Neural progenitor cell (in vitro differentiated cells): ENCODE measurements at places on chromosomes 4 and X. TPM values are rescaled to one million over a fixed set of nuclear protein-coding genes. Genes with fewer than 3 reads are reported as not detected.

DNA sequence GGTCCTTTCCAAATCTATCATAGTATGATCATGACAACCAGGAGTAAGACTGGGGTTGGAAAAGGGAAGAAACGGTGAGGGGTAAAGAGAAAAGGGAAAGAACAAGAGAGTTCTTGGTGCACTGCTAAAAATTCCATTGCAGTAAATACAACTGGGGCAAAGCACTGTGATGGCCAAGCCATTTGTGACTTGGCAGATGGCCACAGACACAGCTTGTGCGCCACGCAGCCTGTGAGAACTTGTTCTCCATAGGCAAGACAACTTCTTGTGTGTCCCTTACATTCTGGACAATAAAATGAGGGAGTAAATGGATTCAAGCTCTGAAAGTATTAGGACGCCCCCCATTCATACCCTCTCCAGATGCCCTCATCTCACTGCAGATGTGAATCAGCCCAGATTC lies 10.9 kb downstream of the MFAP3L start:
- DNase-seq, result no peak

- DNase-seq, result no peak
Observed at GRCh38 chrX:136272325-136272724, 21.1 kb upstream of the MAP7D3 start.

DNA sequence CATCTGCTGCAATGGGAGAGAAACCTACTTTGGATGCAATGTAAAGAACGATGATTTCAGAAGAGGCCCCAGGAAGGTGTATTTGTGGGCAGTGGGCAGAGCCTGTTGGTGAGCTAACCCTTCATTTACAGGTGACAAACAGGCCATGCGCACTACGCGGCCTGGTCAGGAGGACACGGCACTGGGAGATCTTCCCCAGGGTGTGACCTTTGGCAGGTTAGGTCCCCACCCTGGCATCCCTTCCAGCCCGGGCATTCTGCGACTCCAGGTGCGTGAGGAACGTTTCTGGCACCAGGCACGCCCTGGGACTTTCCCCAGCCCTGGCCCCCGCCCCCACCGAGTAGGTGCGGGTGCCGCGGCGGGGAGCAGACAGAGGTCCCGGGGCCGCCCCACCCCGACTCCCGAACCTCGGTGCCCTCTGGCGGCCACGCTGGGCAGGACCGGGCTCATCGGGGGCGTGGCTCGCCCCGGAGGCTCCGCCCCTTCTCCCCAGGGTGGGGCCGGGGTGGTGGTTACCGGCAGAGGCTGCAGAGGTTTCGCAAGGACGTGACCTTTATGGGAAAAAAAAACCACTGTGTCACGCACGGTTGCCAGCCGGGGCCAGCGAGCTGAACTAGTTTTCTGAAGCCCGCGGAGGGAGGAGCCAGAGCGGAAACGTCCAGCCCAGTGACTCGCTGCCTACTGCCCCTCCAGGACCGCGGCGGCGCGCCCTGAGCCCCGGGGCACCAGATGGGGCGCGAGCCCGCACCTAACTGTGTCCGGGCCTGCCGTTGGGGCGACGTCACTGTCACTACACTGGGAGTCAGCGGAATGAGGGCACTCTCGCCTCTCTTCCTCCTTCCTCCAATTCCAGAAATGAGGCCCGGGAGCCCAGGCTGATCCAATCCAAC lies 5.0 kb upstream of the NYX start:
- peak; percentile 66 for DNase-seq

DNA sequence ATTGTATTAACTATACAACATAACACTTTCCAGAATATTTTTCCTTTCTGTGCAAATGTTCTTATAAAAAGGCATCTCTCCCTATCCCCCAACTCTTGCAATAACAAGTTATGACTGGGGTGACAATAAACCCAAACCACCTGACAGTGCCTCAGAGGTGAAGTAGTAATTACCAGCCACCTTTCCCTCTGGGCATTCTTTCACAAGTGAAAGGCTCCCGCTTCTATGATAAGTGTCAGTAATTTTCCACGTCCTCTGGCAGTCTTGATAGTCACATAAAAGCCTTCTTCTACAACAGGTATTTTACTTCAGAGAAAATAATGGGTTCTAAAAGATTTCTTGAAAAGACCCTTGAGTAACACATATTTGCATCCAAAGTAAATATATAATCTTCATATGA lies 82.7 kb downstream of the MANBA start:
- no peak for DNase-seq

- DNase-seq, result no peak
Observed at GRCh38 chrX:6386837-6387236, 148.1 kb downstream of the VCX3A start.

GRCh38 chr4:54898056-54898562 lies 227.3 kb downstream of the KDR start:
- no peak for DNase-seq

GRCh38 chrX:22081475-22082092 lies 49.5 kb downstream of the PHEX start:
- DNase-seq, result peak; percentile 67

- DNase-seq, result no peak
Observed at GRCh38 chr4:122968227-122968812, 45.9 kb upstream of the NUDT6 start.

- DNase-seq, result peak; percentile 56
Observed at GRCh38 chr4:3324093-3324815, 31.4 kb downstream of the RGS12 start.

DNA sequence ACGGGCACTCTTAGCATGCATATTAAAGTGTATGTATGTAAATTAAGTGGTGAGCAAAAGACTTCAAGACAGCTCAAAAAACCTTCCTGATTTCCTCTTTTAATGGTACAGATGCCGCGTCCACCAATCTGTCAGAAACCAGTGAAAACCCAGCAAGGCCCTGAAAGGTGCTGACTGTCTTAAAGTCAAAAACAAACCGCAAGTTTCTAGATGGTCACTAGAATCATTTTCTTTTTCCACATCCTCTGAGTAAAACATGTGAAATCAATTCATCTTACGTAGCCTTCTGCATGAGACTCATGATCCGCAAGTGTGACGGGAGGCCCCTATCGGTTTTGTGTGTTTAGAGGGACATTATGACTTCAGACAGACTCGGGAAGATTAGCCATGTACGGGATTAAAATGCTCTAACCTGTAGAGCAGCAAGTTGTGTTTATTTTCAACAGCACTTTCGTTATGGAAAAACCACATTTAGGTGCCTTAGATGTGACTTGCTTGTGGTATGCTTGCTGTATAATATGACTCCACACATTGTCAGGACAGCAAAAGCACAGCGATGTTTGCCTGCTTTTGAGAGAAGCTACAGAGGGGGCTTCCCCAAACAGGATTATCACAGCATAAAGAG lies 88.2 kb upstream of the STS start:
- DNase-seq, result no peak

DNA sequence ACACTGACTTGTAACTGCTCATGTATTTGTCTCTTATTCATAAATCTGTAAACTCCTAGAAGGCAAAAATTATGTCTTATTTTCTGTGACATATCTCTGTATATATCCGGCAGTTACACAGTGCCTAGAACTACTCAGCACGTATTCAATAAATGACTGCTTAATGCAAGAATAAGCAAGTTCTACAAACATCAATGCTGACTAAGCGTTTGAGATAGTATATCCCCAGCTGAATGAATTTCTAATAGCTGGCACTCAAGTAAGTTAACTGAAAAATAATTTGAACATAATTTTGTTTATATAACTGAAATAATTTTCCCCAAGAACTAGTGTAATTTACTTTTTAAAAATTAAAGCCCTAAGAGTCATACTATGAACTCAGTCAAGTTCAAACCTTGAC lies 113.7 kb downstream of the ARAP2 start:
- DNase-seq, result no peak

DNA sequence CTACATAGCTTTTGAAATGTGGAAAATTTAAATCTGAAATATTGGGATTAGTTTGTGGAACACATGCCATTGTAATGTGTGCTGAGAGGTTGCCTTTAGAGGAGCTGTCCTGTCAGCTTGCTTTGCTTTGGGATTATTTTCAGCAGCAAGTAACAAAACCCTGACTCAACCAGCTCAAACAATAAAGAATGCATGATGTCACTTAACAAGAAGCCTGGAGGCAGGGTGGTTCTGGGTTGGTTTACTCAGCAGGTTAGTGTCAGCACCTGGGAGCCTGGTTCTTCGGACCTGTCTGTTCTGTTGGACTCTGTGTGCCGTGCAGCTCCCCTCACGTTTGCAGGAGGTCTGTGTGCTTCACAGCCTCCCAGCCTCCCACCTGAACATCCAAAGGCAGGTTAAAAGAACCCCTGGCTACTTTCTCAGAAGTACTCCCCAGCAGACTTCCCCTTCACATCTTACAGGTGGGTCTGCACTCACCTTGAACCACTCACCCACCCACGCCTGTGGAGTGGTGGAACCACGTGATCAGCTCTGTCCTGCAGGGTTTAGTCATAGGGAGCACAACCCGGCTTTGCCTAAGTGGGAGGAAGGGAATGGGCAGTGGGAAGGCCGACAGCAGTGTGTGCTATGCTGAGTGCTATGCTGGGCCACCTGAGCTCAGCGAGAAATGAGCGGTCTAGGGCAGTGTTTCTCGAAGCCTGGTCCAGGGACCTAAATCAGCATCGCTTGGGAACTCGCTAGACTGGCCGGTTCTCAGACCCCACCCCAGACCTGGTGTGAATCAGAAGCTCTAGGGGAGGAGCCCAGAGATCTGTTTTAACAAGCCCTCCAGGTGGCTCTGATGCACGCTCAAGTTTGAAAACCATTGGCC lies 20.4 kb downstream of the TMEM131L start:
- DNase-seq, result peak; percentile 36

DNA sequence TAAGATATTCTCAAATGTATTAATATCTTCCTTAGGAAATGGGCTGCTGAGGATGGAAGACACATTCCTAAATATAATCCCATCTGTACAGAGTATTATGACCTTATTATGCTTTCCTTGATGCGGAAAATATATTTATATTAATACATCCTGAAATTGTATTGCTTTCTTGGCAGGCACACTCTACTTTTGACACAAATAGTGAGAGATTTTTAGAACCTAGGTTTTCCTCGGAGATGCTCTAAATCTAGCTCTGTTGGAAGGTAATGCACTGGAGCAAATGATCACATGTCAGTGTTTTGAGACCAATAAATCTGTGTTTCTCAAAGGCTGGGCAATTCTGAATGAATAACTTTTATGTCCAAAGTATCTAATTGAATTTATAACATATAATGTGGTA lies 94.3 kb upstream of the MAGEC2 start:
- no peak for DNase-seq

- DNase-seq, result peak; percentile 52
Observed at GRCh38 chr4:102218656-102219055, 126.6 kb downstream of the SLC39A8 start.

The CDKL2 gene
- total RNA-seq, result 1.2 and 2.9 TPM in 2 replicates

GRCh38 chrX:71131510-71131909 lies 13.1 kb downstream of the MED12 start:
- DNase-seq, result no peak

GRCh38 chr4:113560579-113560978 lies 201.0 kb downstream of the CAMK2D start:
- DNase-seq, result no peak

- DNase-seq, result no peak
Observed at GRCh38 chr4:36267486-36268268, 13.7 kb upstream of the DTHD1 start.

DNA sequence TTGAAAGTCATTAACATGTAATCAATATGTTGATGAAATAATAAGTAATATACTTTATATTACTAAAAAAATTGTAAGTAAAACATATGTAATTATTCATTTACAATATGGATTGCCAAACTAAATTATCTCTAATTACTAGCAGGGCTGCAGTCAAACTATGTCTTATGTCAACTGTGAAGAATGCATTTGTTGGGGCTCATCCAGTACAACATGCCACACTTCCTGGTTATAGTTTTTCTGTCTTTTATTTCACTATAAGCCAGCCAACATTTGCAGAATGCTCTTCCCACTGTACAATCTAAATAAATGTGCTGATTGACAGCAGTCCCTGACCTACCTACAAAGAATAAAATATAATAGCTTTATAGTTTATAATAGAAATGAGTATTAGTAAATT lies 975.4 kb upstream of the NDST4 start:
- no peak for DNase-seq

The SMR3B gene
- not detected in 2 replicates for total RNA-seq

The CDS1 gene
- 2.8 and 3.5 TPM in 2 replicates for total RNA-seq

GRCh38 chr4:85591406-85592098 lies 116.6 kb downstream of the ARHGAP24 start:
- no peak for DNase-seq

The CSN1S1 gene
- not detected in 2 replicates for total RNA-seq
